ENCODE measurements at places on chromosomes 1 and 21.
A peak's percentile ranks its signal among the peaks of the same experiment; 100 is the strongest.

DNA sequence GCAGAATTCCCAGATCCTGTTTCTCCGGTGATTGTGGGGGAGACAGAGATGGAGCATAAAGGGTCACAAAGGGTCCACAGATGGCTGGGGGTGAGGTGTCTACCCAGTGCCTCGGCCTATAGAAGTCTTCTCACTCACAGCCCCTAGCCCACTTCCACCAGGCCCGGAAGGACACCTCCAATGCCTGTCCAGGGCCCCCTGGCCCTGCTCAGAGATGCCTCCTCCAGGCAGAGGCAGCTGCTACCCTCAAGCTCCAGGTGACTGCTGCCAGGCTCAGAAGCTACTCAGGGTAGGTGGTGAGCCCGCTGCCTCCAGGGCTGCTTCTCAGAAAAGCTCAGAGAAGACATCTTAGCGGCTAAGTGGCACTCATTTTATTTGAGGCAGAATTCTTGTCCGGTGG lies 22.0 kb upstream of the ZC3H12A start:
- peaks cover 12% of the 10 kb centered on the region for H3K4me1 ChIP-seq
- no peaks in the 10 kb centered on the region for H3K36me3 ChIP-seq
- no peak for DNase-seq
- H3K4me3 ChIP-seq = no peak overlapping the region
- no peak overlapping the region for H3K27ac ChIP-seq

- H3K27ac ChIP-seq = no peak overlapping the region
- H3K36me3 ChIP-seq = no peaks in the 10 kb centered on the region
- no peaks in the 10 kb centered on the region for H3K4me1 ChIP-seq
- DNase-seq = no peak
Measured at GRCh38 chr21:17658931-17659330, 46.2 kb upstream of the BTG3 start.

- no peaks in the 10 kb centered on the region for H3K36me3 ChIP-seq
- H3K4me1 ChIP-seq = no peaks in the 10 kb centered on the region
- H3K27ac ChIP-seq = no peak overlapping the region
- no peak for DNase-seq
Measured at GRCh38 chr1:188762166-188762743, 1715.4 kb downstream of the BRINP3 start.

DNA sequence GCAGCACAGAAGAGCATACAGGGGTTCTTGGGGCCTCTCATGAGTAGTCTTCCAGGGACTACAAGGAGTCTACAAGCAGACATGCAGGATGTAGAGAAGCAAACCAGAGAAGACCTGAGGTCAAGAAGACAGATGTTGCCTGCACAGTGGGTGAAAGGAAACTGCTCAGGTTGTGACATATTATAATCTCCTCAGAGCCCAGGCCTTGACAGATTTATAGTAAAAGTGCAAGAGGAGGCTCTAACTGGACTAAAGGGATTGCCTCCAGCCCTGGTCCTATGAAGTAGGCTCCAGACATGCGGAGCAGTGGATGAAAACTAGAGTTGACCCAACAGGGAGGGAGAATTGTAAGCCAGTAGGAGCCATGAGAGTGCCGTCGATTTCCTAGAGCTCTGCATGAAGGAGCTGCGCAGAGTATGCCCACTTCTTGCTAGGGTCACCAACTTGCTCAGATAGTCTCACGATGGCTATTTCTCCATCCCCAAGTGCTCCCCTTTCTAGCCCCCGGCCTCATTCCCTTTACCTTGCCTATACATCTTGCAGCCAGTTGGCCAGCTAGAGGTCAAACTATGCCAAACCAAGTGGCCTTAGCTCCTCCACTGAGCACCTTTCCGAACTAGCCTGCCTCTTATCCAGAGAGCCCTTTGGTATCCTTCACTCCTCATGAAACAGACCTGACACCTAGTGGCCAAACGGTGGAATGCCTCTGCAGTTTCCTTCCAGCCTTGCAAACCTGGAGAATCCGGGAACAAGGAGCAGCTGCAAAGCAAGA lies 36.2 kb upstream of the IPO9 start:
- H3K4me1 ChIP-seq = peaks cover 4% of the 10 kb centered on the region
- H3K36me3 ChIP-seq = peaks cover 5% of the 10 kb centered on the region
- no peak for DNase-seq
- no peaks in the 10 kb centered on the region for H3K27me3 ChIP-seq

- H3K27ac ChIP-seq = peak overlapping the region; percentile 95
- peaks cover 8% of the 10 kb centered on the region for H3K36me3 ChIP-seq
- no peak for DNase-seq
- H3K4me3 ChIP-seq = peak overlapping the region; percentile 7
Measured at GRCh38 chr1:26745191-26745590, 42.6 kb upstream of the PIGV start.

GRCh38 chr1:153336650-153337049 lies 12.0 kb downstream of the PGLYRP4 start:
- no peak for DNase-seq
- H3K27ac ChIP-seq = peak overlapping the region; percentile 27
- H3K4me1 ChIP-seq = peaks cover 15% of the 10 kb centered on the region
- peaks cover 6% of the 10 kb centered on the region for H3K27me3 ChIP-seq
- no peaks in the 10 kb centered on the region for H3K36me3 ChIP-seq
- H3K4me3 ChIP-seq = no peak overlapping the region

GRCh38 chr1:55068638-55069037 lies 29.3 kb downstream of the PCSK9 start:
- H3K4me1 ChIP-seq = peaks cover 10% of the 10 kb centered on the region
- no peak overlapping the region for H3K27ac ChIP-seq

DNA sequence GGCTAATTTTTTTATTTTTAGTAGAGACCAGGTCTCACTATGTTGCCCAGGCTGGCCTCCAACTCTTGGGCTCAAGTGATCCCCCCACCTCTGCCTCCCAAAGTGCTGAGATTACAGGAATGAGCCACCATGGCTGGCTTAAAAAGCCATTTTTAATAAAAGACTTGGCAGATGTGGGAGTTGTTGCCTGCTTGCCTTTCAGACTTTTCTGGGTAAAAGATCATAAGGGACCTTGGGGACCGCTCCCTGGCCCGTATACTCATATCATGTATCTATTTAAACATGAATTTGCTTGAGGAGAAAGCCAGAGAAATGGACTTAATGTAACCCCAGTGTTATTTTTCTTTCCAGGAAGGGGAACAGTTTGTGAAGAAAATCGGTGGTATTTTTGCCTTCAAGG lies 23.4 kb upstream of the PODN start:
- peaks cover 23% of the 10 kb centered on the region for H3K4me1 ChIP-seq
- no peak for DNase-seq
- H3K27me3 ChIP-seq = no peaks in the 10 kb centered on the region
- H3K4me3 ChIP-seq = no peak overlapping the region

- H3K4me1 ChIP-seq = peaks cover 50% of the 10 kb centered on the region
- no peaks in the 10 kb centered on the region for H3K27me3 ChIP-seq
- DNase-seq = no peak
- peaks cover 4% of the 10 kb centered on the region for H3K36me3 ChIP-seq
Measured at GRCh38 chr1:181135815-181136737, 47.6 kb downstream of the IER5 start.

Data from T-helper 17 cell (primary cell).